ENCODE measurements at places on chromosomes 7 and 10. TPM values are rescaled to one million over a fixed set of nuclear protein-coding genes. Genes with fewer than 3 reads are reported as not detected.

DNA sequence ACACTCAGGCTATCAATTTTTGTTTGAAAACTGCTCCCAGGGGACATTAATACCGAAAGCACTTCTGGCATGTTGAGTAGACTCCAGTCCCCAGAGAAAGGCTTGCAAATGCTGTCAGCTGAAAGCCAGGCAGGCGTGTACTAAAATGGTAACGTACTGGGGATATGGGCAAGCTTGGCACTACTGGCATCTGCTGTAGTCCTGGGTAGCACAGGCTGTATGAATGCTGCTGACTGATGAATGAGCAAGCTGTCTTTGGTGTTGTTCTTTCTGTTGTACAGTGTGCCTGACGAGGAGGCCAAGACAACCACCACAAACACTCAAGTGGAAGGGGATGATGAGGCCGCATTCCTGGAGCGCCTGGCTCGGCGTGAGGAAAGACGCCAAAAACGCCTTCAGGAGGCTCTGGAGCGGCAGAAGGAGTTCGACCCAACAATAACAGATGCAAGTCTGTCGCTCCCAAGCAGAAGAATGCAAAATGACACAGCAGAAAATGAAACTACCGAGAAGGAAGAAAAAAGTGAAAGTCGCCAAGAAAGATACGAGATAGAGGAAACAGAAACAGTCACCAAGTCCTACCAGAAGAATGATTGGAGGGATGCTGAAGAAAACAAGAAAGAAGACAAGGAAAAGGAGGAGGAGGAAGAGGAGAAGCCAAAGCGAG is 53.5 kb upstream of the AGBL3 start:
- no peak for DNase-seq

DNA sequence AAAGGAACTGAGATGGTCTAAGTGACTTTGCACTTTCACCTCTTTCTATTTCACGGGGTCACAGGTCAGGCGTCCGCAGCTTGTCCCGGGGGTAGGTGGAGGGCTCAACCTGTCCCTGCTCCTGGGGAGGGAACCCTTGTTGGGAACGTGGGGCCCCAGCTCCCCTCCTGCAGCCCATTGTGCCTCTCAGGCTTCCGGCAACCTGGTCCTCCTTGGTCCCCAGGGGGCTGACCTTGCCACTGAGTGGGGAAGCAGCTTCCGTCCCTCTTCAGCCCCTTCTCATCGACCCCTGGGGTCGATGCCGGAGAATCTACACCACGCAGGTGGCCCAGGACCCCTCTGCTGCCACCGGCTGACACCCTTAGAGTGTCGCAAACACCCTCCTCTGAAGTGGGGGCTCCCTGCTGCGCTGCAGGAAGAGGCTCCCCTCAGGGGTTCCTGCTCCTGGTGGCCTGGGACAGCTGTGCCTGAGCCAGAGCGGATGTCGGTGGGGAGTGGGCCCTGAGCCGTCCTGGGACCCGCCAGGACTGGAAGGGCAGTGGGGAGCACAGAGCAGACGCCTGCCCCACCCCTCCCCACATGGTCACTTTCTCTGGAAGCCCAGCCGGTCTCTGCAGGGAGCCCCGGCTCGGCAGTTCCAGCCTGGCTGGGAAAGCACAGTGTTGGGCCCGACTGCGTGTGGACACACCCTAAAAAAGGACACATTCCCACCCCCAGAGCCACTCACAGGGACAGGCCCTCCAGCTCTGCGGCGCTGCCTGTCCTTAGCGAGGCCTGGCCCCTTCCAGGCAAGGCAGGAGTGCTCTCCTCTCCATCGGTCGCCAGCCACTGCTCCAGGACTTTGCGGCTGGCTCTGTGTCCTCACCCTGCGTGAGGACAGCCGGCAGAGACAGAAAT is 357.5 kb upstream of the SHH start:
- no peak for DNase-seq

DNA sequence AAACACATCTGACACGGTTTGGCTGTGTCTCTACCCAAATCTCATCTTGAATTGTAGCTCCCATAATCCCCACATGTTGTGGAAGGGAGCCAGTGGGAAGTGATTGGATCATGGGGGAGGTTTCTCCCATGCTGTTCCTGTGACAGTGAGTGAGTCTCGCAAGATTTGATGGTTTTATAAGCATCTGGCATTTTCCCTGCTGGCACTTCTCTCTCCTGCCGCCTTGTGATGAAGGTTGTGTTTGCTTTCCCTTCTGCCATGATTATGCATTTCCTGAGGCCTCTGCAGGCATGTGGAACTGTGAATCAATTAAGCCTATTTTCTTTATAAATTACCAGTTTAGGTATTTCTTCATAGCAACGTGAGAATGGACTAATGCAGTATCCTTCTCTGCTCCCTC is 5.9 kb upstream of the HTR5A start:
- DNase-seq: no peak

DNA sequence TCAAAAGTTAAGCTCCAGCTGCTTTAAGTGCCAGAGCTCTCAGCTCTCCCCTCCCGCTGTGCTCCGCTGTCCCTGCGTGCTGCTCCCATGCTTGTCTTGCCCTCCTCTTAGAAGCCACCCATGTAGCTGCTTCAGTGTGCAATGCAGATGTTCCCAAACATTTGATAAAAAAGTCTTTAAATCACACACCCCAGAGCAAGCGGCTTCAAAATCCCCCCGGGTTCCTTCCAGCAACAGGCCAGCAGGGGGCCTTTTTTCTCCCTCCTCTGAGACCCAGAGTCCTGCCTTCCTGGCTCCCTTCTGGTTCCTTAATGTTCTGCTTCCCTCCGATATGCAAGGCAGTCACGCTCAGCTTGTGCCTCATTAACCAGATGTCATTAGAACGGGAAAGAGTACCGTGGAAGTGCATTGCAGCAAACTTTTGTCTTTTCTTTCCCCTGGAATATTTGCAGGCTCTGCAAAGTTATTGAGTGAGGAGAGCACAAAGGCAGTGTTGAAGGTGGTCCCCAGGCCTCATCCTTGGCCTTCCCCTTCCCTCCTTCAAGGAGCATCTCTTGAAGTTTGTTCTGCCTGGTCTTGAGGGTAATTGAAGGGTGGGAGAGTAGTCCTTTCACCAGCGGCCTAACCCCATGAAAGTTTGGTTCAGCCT is 25.5 kb downstream of the LDB3 start:
- no peak for DNase-seq

DNA sequence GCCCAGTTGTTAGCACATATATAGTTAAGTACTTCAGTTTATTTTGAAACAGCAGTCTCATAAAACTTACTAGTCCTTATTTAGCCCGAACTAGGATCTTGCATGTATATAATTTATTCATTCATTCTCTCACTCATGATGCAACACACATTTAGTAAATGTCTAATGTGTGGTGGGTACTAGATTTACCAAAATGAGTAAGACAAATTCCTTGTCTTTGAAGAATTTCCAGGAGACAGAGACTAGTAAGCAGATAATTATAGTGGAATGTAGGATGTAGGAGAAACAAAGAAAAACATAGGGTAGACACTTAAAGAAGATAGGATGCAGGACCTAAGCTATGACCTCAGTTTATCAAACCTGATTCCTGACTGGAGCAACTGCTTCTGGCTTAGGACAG is 120.2 kb upstream of the AMPH start:
- no peak for DNase-seq

DNA sequence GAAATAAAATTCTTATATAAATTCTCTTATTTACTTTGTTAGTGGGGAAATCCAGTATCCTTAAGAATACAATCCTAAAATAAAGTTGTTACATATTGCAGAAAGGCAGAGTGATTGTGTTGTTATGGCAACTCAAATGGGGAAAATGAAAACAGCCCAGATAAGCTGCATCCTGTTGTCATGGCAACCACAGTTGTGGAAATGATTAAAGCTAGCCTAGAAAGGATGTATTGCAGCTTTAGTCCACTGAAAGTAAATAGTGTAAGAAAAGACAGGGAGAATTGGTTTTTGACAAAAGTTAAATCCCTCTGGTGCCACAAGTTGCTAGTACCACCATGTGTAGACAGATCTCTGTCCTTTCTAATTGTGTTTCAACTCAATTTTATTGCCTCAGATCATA is 43.2 kb downstream of the BTRC start:
- DNase-seq: no peak

Gene CAMK2G
- total RNA-seq: 80.5 TPM

Gene TFEC
- total RNA-seq: 5.6 TPM

Gene SFRP4
- total RNA-seq: 1.9 TPM

Gene VIM
- total RNA-seq: 569 TPM

Gene AKR1D1
- total RNA-seq: not detected

Data from ureter (tissue), 1 donor.